ENCODE measurements at places on chromosomes 1 and 21.

DNA sequence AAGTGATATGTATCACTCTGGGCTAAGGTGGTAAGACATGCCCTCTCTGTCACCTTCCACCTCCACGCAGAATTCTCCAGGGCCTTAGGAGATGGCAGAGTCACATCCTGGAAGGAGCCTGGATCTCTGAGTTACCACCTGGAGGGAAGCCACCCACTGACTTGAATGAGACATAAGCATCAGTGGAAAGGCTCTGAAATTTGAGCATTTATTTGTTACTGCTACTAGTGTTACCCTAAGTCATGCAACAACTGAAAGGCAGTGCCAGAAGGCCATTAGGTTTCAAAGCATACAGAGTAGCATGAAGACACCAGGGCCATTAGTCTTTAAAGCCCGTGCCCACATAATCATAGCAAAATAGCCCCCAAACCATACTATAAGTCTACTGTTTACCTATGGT lies 230.3 kb upstream of the IRF2BP2 start:
- no peak for DNase-seq

- DNase-seq, result no peak
These were observed 13.8 kb downstream of the UBE4B start for GRCh38 chr1:10046356-10047085.

DNA sequence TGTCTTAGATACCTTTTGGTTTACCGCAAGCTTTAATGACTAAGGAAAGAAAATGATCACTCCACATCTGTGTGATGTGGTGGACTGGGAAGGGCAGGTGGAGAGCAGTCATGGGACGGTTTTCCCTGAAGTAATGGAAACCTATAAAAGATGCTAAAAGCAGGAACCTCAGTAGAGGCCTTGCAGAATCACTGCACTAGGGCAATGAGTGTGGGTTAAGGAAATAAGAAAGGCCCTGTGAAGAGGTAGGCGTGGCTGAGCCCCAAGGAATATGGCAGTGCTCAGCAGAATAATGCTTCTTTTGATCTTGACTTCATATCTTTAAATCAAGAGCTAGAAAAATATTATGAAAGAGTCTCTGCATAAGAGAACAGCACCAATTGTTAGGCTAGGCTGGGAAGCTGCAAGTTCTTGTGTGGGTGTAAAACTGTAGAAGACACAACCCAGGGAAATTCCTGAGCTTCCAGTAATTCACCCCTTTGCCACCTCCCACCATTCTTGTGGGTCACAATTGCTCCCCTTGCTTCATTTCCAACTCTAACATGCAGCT lies 49.9 kb downstream of the CLCA4 start:
- no peak for DNase-seq

GRCh38 chr1:185699874-185700273 lies 34.3 kb upstream of the HMCN1 start:
- DNase-seq, result no peak

DNA sequence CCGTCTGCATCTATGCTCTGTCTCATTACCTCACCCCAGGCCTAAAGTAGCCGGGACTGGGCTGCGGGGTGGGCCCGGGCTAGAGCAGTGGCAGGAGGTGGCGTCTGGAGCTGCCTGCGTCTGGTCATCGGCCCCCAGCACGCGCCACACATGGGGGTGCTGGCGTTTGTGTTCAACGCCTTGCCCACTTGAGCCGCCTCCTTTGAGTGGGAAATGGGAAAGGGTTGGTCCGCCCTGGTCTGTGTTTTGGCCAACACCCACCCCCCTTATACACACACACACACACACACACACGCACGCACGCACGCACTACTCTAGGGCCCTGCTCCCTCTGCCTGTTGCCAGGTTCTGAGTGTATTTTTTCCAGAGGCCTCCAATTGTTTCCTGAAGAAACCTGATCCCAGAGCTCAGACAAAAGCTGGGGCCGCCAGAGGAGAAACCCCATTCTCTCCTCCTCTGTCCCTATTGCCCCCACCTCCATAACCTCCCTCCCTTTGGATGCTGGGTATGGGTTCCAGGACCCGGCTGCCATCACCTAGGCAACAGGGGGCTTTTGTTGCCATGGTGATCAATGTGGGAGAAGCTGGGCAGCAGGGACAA lies 10.1 kb downstream of the VANGL2 start:
- no peak for DNase-seq

DNA sequence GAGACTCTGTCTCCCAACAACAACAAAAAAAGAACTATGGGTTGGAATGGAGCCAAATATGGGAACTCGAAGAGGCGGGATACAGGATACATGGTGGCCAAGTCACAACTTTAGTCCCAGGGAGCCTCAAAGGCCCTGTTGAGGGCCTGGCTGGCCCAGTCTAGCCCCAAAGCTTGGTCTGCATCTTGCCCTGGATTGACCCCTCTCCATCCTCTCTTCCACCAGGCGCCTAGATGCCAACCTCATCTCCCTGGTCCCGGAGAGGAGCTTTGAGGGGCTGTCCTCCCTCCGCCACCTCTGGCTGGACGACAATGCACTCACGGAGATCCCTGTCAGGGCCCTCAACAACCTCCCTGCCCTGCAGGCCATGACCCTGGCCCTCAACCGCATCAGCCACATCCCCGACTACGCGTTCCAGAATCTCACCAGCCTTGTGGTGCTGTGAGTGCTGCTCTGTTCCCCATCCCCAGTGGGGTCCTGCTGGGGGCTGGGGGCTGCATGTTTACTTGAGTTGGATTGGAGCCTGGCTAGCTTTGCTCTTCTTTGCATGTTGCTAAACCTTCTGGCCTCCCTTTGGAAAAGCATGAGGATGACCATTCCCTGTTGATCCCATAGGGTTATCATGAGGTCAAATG lies 65.5 kb downstream of the UBE2T start:
- DNase-seq, result no peak

- DNase-seq, result no peak
These were observed 275.2 kb upstream of the C1orf105 start for GRCh38 chr1:172145231-172145651.

DNA sequence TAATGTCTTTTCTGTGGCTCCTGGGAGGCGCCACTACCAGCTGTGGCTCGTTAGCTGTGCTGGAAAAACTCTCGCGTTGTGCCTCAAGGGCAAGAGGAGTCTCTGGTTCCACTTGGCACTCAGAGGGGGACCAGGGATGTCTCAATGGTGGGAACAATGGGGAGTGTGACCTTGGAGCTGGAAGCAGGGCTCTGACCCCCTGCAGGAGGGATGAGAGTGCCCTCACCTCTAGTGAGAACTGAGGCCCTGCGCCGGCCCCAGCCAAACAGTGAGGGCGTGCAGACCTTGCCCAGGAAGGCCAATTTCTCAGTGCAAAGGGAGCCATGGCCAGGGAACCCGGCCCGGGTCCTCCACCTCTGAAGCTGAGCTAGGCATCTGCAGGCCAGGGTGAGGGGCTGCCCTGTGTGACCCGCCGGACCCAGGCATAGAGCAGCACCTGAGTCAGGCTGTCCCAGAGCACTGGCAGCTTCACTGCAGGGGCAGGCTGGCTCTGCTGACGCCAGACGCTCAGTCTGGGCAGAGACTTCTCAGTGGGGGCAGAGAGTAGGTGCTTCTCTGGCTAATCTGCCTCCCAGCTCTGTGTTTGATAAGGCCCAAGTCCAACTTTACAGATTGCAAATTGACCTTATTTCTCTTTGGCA lies 1.8 kb downstream of the RD3 start:
- no peak for DNase-seq

GRCh38 chr1:199124351-199124750 lies 485.5 kb downstream of the PTPRC start:
- DNase-seq, result no peak

DNA sequence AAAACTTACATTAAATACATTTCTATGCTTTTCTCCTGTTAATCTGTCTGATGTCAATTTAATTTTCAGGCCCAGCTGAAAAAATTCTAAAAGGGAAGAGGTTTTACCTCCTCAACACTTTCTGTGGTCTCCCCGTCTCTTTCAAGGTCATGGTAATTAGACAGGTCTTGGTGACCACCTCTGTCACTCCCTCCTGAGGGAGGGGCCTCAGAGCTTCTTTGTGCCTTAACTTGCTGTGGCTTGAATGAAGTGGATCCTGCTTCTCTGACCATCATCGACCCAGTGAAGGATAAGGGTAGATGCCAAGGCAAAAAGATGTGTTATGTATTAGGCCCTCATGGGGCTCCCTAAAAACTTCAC lies 40.8 kb upstream of the OSBPL9 start:
- no peak for DNase-seq

- no peak for DNase-seq
These were observed 2.1 kb downstream of the LEPR start for GRCh38 chr1:65422241-65423203.

- DNase-seq, result no peak
These were observed 2.9 kb downstream of the UBAP2L start for GRCh38 chr1:154223621-154224020.

DNA sequence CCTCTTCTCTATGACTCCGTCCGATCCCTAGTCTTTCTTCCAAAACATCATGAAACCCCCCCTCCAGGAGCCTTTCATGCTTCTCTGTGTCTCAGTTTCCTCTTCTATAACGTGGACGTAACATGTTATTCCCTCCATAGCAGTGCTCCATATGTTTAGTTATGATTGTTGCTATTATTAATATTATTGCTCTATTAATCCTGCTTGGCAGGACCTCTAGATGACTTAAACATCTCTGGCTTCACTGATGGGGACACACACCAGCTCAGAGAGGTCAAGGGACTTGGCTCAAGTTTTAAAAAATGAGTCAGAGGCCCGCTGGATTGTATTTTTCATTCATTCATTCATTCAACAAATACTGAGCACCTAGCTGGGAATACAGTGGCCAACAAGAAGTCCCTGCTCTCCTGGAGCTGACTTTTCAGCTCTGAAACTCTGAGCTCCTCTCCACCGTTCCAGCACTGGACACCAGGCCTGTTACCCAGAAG lies 404 bp upstream of the CPLANE2 start:
- no peak for DNase-seq

DNA sequence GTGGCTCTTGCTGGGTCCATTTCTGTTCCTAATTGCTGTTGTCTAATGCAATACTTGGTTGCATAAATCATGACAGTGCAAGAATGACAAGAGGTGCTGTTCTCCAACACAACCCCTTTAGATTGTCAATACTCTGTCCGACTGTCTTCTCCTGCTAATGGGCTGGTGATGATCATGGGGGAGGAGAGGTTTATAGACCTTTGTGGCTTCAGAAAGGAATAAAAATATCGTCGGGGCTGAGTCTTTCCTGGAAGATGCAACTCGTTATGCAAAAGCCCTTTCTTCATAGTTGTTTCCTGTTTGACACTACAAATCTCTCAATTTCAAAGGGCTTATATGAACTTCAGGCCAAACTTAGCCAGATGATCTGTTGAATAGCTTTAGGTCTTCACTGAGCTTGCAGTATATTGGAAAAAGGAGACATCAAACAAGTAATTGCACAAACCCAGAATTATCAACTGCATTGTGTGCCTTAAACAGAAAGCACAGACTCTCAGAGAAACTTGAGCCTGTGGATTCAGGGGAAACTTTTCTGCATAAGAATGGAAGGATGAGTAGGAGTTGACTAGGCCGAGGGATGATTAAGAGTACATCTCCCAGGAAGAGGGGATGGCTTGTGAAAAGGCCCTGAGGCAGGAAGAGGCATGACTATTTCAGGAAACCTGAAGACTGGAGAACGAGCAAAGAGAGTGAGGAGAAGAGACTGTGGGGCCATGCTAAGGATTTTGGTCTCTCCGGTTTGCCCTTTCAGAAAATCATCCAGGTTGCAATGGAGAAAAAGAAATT lies 107.6 kb downstream of the TSEN15 start:
- DNase-seq, result peak; percentile 86

DNA sequence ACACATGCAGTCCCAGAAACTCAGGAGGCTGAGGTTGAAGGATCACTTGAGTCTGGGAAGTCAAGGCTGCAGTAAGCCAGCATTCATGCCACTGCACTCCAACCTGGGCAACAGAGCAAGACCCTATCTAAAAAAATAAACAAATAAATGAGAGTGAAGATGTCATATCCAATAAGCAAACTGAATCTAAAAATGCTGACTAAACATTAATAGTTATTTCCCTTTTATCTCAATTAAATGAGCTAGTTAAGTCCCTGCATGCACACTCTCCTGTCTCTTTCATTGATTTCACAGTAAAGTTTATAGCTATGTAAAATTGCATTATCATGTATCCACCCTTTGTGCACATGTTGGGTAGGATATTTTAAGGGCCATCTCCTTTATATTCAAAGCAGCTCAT lies 81.1 kb upstream of the L1TD1 start:
- DNase-seq, result no peak

DNA sequence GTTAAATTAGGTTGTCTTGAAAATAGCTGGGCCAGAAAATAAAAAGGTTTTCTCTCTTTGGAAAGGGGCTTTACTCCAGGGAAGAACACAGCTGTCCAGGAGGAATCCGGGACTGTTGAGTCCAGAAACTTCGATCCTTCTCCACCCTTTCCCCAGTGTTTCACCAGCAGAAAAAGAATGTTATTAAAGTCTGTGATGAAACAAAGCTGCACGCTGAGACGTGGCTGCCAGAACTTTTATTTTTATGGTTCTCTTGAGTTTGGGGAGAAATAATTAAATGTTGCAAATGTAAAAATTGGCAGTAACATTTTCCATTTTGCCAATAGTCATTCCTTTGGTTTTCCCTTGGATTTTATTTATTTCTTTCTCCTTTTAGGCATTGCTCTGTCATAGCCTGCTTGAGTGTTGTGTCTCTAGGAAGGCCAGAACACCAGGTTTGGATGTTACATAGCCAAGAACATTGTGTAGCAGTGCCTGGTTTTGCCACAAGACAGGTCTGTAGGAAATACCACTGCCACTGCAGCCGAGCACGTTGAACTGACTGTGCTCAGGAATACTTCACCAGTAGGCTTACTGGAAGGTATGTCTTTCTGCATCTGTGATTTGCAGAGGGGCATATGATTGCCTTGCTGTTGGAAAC lies 87.4 kb downstream of the ROR1 start:
- no peak for DNase-seq

DNA sequence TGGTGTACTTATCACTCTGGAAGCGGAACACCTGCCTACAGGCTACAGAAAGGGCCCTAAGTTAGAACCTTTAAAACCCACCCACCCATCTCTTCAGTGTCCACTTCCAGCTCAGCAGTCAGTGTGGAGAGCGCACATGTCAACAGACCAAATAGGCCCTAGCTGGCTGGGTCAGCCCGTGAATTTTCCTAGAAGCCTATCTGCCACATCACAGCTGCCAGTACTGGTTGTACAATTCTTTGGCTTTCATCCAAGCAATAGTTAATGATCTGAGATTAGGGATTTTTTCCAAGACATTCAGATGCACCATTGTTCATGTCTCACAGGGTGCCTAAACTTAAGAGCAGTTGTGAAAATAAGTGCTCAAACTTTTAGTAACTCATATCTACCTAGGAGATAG lies 197.1 kb downstream of the KCNK2 start:
- DNase-seq, result no peak

GRCh38 chr1:248372394-248372793 lies 3.2 kb upstream of the OR2T6 start:
- DNase-seq, result no peak

- DNase-seq, result no peak
These were observed 15.8 kb downstream of the MAPKAPK2 start for GRCh38 chr1:206700445-206701036.

- DNase-seq, result no peak
These were observed 31.9 kb downstream of the FAM163A start for GRCh38 chr1:179775009-179775408.

- no peak for DNase-seq
These were observed 122.3 kb downstream of the DISC1 start for GRCh38 chr1:231748760-231749415.

GRCh38 chr1:29800120-29800519 lies 563.8 kb downstream of the PTPRU start:
- DNase-seq, result no peak

GRCh38 chr1:156970017-156970416 lies 49.6 kb downstream of the LRRC71 start:
- DNase-seq, result peak; percentile 23

GRCh38 chr1:160206421-160207117 lies 1.4 kb downstream of the PEA15 start:
- no peak for DNase-seq
